ENCODE measurements at places on chromosomes 4 and X.

DNA sequence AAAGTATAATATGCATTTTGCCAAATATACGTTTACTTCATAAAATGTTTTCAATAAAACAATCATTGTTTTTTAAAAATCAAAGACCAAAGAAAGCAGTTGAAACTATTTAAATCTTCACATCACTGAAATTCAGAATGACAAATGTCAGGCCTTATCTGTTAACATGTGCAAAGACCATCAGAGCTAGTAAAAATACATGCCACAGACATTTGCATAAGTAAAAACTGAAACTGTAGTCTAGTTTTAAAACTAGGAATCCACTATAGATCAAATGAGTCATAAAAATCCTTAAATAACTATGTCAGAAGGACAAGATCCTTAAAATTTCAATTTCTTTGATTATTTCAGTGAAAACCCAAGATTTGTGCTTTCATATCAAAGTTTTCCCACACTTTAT lies 24.8 kb downstream of the KLHL15 start:
- H3K4me3 ChIP-seq = no peak overlapping the region
- no peak overlapping the region for H3K27ac ChIP-seq
- no peaks in the 10 kb centered on the region for H3K36me3 ChIP-seq
- no peak for DNase-seq
- no peaks in the 10 kb centered on the region for H3K27me3 ChIP-seq
- H3K4me1 ChIP-seq = no peaks in the 10 kb centered on the region

DNA sequence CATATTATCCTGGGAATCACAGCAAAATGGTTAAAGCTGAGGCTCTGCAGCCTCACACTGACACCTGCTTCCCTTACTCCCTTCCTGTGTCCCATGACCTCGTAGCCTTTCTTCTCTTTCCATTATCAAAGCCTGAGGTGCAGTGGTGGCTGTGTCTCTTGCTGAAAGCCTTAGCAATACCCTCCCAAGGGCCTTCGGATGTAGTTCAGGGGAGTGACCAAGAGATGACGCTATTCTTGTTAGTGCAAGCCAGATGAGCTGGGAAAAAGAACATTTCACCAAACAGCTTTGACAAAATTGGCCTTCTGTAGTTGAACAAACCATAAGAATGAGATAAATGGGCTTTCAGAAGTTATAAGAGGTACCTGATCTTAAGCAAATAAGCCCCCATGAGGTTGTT lies 31.6 kb downstream of the SMIM10L2A start:
- no peaks in the 10 kb centered on the region for H3K36me3 ChIP-seq
- no peaks in the 10 kb centered on the region for H3K27me3 ChIP-seq
- H3K4me3 ChIP-seq = no peak overlapping the region
- H3K4me1 ChIP-seq = no peaks in the 10 kb centered on the region
- DNase-seq = no peak

DNA sequence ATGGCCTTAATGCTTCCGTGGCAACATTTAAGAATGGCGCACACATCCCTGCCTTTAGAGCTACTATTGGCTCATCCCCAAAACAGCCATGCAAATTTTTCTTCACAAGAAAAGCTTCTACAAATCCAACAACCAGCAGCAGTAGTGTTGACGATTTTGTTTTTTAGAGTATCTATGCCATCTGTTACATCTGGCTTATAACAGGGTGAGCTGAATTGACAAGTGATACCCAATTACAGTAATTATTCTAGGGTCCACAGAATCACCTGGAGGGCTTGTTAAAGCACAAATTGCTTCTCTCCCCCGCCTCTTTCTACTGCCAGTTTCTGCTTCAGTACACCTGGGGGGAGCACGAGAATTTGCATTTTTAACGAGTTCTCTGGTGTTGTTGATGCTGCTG lies 34.1 kb downstream of the DCHS2 start:
- H3K4me1 ChIP-seq = no peaks in the 10 kb centered on the region
- DNase-seq = no peak
- H3K36me3 ChIP-seq = no peaks in the 10 kb centered on the region
- no peaks in the 10 kb centered on the region for H3K27me3 ChIP-seq

DNA sequence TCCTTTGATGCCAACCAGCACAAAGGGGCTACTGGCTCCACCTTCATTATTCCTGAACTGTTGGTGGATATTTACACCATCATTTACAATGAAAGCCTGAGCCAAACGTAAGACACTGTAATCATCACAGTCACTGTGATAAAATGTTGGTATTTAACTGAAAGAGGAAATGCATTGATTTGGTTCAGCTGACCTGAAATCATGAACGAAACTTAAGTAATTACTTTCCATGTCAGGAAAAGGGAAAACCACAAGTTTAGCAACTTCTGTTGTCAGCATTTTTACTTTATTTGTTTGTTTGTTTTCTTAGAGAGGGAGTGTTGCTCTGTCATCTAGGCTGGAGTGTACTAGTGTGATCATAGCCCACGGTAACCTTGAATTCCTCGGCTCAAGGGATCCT lies 247.8 kb upstream of the FAM47A start:
- no peak for DNase-seq
- H3K4me3 ChIP-seq = no peak overlapping the region
- no peaks in the 10 kb centered on the region for H3K36me3 ChIP-seq
- no peaks in the 10 kb centered on the region for H3K27me3 ChIP-seq
- no peaks in the 10 kb centered on the region for H3K4me1 ChIP-seq

GRCh38 chr4:20839957-20840356 lies 139.7 kb downstream of the PACRGL start:
- H3K4me1 ChIP-seq = no peaks in the 10 kb centered on the region
- no peak for DNase-seq
- H3K27ac ChIP-seq = no peak overlapping the region
- no peaks in the 10 kb centered on the region for H3K36me3 ChIP-seq
- H3K4me3 ChIP-seq = no peak overlapping the region

DNA sequence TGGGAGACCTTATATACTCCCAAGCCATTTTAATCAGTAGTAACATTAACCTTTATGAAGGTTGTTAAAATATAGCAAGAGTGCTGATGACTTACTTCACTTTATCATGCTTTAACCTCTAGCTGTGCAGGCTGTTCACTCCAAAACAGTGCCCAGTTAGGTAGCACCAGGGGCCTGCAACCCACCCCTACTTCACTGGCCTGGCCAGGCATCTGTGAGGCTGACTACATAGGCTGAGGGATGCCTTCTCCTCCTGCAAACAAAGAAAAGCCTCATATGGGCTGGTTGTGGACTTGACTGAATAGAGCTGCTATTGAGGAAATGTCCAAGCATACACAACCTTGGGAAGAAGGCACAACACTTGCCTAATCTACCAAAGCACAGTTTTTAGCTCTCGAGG lies 172.8 kb downstream of the SHROOM3 start:
- H3K36me3 ChIP-seq = no peaks in the 10 kb centered on the region
- H3K27me3 ChIP-seq = no peaks in the 10 kb centered on the region
- H3K27ac ChIP-seq = no peak overlapping the region
- no peak for DNase-seq
- H3K4me3 ChIP-seq = no peak overlapping the region
